ENCODE measurements at places on chromosomes 1 and 21.

- no peak for DNase-seq
Observed at GRCh38 chr1:116408803-116409720, 36.0 kb downstream of the ATP1A1 start.

GRCh38 chr1:151639466-151639865 lies 27.6 kb downstream of the SNX27 start:
- no peak for DNase-seq

DNA sequence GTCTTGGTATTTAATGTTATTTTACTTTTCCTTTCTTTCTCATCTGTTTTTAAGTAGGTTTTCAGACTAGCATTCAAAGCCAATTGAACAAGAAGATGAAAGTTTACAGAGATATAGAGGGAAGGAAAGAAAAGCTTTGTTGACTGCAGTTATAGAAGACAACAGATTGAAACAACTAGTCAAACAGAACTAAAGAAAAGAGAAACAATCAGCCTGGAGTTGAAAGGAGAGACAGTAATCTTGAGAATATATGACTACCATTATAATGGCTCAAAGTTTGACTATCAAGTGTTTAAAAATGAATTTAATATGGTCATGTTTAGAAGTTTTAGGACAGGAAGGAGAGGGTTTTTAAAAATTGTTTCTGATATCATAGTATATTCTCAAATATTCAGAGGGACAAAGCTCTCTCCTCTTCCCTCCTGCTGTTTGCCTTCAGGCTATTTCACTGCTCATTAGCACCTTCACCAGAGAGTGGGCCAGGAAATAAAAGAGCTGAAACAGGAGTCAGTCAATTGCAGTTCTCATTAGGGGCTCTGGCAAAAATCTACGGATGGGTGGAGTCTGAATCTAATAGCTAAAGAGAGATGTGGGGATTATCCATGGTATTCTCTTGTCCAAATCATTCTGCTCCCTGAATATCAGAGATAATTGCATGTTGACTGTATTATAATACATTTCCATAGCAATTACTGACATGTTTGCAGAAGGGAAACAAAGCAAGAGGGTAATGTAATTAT lies 577.8 kb downstream of the BRINP3 start:
- DNase-seq: no peak

DNA sequence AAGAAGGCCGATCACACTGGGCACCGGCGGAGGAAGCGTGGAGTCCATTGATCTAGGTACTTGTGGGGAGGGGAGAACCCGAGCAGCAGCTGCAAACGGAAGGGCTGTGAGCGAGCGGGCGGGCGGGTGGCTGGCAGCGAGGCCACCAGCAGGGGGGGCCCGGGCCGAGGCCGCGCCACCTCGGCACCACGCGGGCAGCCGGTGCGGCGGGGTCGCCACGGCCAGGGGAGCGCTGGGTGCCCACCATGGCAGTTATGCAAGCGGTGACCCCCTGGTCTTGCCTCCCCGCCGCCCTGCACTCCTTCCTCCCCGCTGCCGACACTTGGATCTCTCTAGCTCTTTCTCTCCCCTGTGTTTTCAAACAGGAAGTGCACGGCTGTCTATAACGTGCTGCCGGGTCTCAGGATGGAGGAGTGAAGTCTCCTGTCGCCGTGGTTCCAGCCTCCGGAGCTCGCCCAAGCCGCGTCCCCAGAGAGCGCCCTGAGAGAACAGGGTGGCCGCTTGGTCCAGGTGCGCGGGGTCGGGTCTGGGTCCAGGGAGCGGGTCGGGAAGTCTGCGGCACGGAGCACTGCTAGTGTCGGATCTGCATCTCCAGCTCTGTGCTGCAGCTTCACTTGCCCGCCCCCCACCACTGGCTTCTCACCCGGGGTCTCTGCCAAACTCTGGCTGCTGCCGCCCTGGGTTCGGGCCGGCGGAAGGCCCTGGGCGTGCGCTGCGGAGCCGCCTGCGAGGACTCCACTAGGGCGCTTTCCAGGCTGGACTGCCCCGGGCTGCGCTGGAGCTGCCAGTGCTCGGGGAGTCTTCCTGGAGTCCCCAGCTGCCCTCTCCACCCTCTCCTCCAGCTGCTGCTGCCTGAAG lies 22.7 kb downstream of the LRRC8D start:
- DNase-seq: peak; percentile 82

DNA sequence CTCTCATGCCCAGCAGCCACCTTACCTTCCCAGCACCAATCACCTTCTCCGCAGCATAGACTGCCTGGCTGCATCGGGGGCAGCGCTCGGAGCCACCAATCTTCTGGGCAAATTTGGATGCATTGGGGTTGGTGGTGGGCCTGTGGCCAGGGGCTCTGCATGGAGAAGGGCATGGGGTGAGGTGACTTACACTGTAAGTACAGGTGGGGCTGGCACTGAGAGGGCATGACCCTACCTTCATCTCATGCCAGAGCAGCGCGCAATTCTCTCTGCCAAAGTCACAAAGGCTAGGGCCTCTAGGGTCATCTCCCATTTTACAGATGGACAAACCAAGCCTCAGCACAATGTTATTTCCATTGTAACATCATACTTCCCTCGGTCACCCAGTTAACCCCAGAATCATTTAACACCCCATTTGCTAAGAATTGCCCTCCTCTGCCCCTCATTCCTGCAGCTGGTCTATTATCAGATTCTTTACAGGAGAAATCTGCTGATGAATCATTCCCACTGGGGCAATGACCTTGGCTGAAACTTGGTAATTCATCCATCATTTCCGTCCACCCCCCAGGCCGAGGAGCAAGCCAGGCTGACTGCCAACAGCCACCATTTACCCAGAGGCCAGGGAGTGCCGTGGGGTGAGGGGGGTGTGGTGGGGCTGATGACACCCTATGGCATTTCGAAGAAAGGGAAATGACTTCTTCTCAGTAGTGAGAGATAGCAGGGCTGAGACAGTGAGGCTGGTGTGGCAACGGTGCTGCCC lies 17.9 kb downstream of the CSRP1 start:
- no peak for DNase-seq

- no peak for DNase-seq
Observed at GRCh38 chr1:8679395-8679800, 138.0 kb downstream of the RERE start.

GRCh38 chr1:63917571-63918417 lies 144.0 kb downstream of the ROR1 start:
- DNase-seq: peak; percentile 11

All from activated naive CD4-positive, alpha-beta T cell treated with anti-CD3 and anti-CD28 coated beads, Interleukin-2, amount 50 U/mL, for 16 hours (primary cell).